ENCODE measurements at places on chromosomes 1 and 21. TPM values are rescaled to one million over a fixed set of nuclear protein-coding genes. Genes with fewer than 3 reads are reported as not detected.

DISC1 gene
- 4.3 TPM for total RNA-seq

ZNF670 gene
- 3.0 TPM for total RNA-seq

KCNK2 gene
- total RNA-seq, result 6.4 TPM

RIPPLY3 gene
- total RNA-seq, result not detected

C1orf210 gene
- total RNA-seq, result not detected

- H3K36me3 ChIP-seq, result no peaks in the 10 kb centered on the region
- DNase-seq, result peak; percentile 40
- peaks cover 3% of the 10 kb centered on the region for H3K4me1 ChIP-seq
- H3K27ac ChIP-seq, result no peak overlapping the region
- H3K4me3 ChIP-seq, result no peak overlapping the region
- H3K27me3 ChIP-seq, result no peaks in the 10 kb centered on the region
Observed at GRCh38 chr1:21963477-21964217, 13.2 kb upstream of the CELA3B start.

DNA sequence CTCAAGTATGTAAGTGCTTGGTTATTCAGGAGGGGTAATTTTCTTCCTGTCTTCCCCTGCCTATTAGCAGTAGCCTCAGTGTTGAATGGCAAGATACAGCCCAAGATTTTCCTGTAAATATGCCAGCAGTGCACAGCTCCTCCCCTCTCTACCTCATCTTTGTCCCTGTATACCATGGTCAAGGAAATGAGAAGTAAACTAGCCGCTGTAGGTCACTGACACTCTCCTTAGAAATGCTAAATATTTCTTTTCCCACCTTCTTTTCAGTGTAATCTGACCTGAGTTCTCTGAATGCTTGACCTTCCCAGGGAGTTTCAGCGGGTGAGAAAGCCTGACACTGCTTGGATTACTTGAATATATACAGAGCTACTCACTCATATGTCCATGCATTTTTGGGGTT lies 84.1 kb upstream of the ZNF326 start:
- H3K36me3 ChIP-seq, result no peaks in the 10 kb centered on the region
- no peak overlapping the region for H3K4me3 ChIP-seq
- peak; percentile 78 for DNase-seq
- H3K27ac ChIP-seq, result peak overlapping the region; percentile 81
- H3K4me1 ChIP-seq, result peaks cover 43% of the 10 kb centered on the region

DNA sequence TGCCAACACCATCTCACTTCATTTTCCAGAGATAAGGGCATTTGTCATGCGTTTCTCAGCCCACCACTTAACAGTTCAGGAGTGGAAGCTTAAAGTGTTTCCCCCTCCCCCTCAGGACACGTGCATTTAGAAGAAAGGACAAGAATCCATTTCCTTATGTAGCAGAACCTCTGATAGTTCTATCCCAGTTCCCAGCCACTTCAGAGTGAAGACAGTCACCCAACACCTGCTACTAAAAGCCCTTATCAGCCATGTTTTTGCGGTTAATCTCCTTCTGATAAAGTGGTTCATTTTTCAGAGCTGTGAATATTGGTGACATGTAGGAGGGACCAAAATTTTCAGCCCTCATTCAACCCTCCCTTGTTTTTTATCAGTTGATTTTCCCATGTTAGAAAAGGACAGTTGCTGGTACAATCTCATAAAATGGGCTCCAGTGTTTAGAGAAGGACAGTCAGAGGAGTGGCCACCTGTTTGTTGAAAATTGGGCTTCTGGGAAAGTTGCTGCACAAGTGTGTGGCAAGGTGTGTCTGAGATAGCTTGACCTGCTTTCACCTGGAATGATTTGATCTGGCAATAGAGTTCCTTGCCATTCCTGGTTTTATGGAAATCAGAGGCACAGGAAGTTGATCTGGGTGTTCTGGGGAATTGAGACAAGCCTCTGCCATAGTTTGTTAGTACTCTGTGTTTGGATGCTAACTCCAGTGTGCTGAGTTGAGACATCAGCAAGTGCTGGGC lies 114.0 kb downstream of the PPP1R12B start:
- no peaks in the 10 kb centered on the region for H3K36me3 ChIP-seq
- H3K27ac ChIP-seq, result no peak overlapping the region
- no peak overlapping the region for H3K4me3 ChIP-seq
- DNase-seq, result no peak
- peaks cover 6% of the 10 kb centered on the region for H3K4me1 ChIP-seq

- no peaks in the 10 kb centered on the region for H3K27me3 ChIP-seq
- peaks cover 5% of the 10 kb centered on the region for H3K4me1 ChIP-seq
- no peak overlapping the region for H3K27ac ChIP-seq
Observed at GRCh38 chr1:241408170-241408569, 51.2 kb upstream of the RGS7 start.

GRCh38 chr1:200528858-200529606 lies 91.5 kb downstream of the KIF14 start:
- no peak overlapping the region for H3K4me3 ChIP-seq
- no peaks in the 10 kb centered on the region for H3K4me1 ChIP-seq
- no peaks in the 10 kb centered on the region for H3K27me3 ChIP-seq
- H3K27ac ChIP-seq, result no peak overlapping the region

DNA sequence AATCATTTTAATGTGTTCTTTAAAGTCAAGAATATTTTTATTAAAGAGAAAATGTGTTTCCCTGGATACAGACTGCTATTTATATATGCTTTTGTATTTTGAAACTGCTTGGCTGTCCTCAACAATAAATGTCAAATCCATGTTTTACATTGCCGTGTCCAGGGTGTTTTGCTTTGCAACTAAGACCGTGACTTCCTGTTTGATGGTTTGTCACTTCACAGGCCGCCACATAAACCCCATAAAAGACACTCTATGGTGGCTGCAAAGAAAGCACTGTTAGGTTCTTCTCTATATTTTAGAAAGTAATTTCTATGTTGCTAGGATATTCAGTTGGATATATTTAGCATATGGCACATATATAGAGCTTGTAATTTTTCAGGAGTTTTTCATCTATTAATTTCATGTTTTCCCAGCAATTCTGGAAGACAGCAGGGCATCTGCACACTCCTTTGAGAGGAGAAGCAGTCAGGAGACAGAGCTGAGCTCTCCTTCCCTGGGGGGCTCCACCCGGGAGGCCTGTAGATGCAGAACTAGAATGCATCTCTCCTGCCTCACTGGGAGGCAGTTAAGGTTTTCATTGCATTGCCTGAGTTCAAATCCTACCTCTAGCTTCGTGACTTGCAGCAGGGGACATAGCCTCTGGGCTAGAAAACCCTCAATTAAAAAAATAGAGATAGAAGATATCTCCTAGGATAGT lies 33.1 kb downstream of the PRDM2 start:
- H3K4me3 ChIP-seq, result no peak overlapping the region
- DNase-seq, result no peak
- no peaks in the 10 kb centered on the region for H3K4me1 ChIP-seq
- no peaks in the 10 kb centered on the region for H3K36me3 ChIP-seq
- H3K27me3 ChIP-seq, result no peaks in the 10 kb centered on the region

DNA sequence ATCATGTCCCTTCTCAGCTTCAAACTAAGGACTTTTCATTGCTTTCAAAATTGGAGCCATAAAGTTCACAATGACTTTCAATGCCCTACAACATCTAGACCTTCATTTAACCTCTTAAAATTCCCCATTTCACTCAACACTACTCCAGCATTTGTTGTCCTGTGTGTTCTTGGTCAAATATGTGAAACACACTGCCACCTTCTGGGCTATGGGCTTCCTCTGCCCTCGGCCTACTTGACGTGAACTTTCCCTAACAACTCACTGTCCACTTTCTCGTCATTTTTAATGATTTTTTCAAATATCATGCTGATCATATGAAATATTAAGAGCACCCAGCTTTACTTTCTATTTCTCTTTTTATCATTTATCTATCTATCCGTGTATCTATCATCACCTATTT lies 2018.4 kb downstream of the NCAM2 start:
- no peak overlapping the region for H3K4me3 ChIP-seq
- no peak overlapping the region for H3K27ac ChIP-seq
- no peaks in the 10 kb centered on the region for H3K27me3 ChIP-seq
- H3K36me3 ChIP-seq, result no peaks in the 10 kb centered on the region
- DNase-seq, result no peak

GRCh38 chr1:17403081-17403480 lies 31.1 kb downstream of the PADI6 start:
- no peak overlapping the region for H3K27ac ChIP-seq
- DNase-seq, result no peak
- no peak overlapping the region for H3K4me3 ChIP-seq
- no peaks in the 10 kb centered on the region for H3K4me1 ChIP-seq
- peaks cover 4% of the 10 kb centered on the region for H3K36me3 ChIP-seq

GRCh38 chr1:89978755-89979154 lies 16.2 kb upstream of the ZNF326 start:
- DNase-seq, result peak; percentile 80
- peaks cover 8% of the 10 kb centered on the region for H3K4me1 ChIP-seq
- H3K4me3 ChIP-seq, result no peak overlapping the region
- no peaks in the 10 kb centered on the region for H3K27me3 ChIP-seq
- no peak overlapping the region for H3K27ac ChIP-seq
- no peaks in the 10 kb centered on the region for H3K36me3 ChIP-seq

GRCh38 chr1:117368116-117369108 lies 1.2 kb downstream of the MAN1A2 start:
- DNase-seq, result peak; percentile 22
- H3K36me3 ChIP-seq, result no peaks in the 10 kb centered on the region
- H3K4me1 ChIP-seq, result no peaks in the 10 kb centered on the region
- H3K27ac ChIP-seq, result peak overlapping the region; percentile 86
- peak overlapping the region; percentile 91 for H3K4me3 ChIP-seq

DNA sequence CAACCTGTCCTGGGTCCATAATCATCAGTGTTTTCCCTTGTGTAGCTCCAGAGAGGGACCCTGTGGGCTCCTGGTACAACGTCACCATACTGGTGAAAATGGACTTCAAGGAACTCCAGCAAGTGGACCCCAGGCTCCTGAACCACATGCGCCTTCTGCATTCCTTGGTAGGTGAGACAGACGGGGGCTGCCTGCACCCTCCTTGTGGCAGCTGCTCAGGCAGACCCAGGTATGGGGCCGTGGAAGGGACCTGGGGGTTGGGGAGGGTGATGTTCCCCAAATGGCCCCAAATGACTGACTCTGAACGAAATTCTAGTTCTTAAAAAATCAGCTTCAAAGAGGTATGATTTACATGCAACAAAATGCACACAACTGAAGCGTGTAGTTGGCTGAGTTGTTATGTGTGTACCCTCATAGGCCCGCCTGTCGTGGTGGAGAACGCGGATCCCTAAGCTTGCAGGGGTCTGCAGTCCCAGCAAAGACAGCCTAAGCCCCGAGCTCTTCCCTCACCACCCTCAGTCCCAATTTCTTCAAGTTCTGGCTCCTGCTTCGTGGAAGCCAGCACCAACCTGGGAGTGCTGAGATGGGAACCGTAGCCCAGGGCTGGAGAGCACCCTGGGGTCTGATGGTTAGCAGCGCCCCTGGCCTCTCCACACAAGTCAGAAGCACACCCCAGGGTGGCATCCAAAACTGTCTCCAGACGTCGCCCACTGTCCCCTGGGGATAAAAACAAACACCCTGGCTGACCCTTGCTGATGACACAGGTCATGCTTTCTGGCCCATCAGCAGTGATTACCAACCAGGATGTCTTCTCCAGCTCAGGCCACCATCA lies 14.3 kb downstream of the UMODL1 start:
- no peak for DNase-seq
- H3K36me3 ChIP-seq, result no peaks in the 10 kb centered on the region
- no peaks in the 10 kb centered on the region for H3K4me1 ChIP-seq
- H3K27me3 ChIP-seq, result peaks cover 9% of the 10 kb centered on the region
- H3K27ac ChIP-seq, result no peak overlapping the region

DNA sequence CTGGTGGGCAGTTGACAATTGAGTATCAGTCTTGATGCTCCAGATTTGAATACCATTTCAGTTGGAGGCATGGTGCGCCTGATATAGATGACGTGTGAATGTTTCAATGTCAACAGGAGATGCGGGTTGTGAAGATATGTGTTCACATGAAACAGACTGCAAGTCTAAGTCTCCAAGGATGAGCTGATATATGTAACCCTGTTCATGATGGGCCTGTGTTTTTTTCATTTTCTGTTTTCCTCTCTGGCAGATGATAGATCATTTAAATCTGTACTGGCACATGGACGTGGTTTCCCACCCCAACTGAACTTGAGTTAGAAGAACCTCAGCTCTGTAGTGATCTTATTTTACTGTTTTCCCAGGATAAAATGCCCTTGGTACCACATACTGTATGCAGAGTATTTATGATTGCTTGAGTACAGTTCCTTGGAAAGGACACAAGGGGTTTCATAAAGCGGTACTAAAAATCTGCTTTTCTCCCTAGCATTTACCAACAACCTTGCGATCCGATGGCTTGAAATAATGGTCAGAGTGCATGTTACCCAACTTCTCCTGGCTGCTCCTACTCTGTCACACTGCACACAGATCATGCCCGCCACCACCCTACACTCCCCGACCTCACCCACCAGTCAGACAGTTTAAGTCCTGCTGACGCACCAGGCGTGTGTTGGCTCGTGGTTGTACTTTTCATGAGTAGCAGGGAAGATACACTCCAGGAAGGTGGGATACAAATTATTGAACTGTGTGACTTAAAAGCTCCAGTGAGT lies 131.1 kb downstream of the NFIA start:
- no peaks in the 10 kb centered on the region for H3K4me1 ChIP-seq
- H3K27ac ChIP-seq, result no peak overlapping the region
- no peak for DNase-seq
- no peaks in the 10 kb centered on the region for H3K27me3 ChIP-seq

GRCh38 chr1:211628417-211628816 lies 47.0 kb downstream of the NEK2 start:
- H3K4me1 ChIP-seq, result peaks cover 10% of the 10 kb centered on the region
- H3K27me3 ChIP-seq, result no peaks in the 10 kb centered on the region
- no peak for DNase-seq

DNA sequence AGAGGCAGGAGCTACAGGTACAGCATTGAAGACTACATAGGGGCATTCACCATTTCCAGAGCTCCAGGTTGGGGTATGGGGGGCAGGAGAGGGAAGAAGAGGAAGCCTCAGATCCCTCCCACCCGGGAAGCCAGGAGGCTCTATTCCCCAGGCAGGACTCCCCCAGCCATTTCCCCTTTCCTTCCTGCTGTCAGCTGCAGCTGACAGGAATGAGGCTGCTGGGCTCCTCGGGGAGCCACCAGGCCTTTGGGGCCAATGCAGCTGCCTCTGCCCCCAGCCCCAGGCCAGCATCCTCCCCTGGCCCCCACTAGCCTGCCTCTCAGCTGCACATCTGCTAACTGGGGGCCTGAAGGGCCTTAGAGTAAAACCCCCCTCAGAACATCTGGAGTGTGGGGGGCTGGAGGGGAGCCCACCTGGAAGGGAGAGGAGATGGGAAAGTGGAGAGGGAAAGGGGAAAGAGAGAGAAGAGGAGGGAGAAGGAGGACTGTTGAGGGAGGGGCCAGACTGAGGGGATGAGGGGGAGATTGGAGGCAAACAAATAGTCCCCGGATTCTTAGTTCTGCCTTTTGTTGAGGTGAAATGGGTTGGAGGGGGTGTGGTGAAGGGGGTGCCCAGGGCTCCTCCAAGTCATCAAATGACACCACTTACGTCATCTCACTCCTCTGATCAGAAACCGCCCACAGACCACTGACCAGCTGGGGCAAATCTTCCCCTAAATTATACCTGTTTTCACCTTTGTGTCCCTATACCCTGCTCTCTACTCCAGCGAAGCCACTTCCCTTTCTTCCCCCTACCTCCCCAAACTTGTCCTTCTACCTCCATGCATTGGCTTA lies 58.0 kb downstream of the LGR6 start:
- H3K4me1 ChIP-seq, result no peaks in the 10 kb centered on the region
- H3K27me3 ChIP-seq, result peaks cover 42% of the 10 kb centered on the region
- no peak overlapping the region for H3K27ac ChIP-seq

- H3K27ac ChIP-seq, result no peak overlapping the region
- no peaks in the 10 kb centered on the region for H3K27me3 ChIP-seq
- no peak for DNase-seq
- H3K4me3 ChIP-seq, result no peak overlapping the region
- no peaks in the 10 kb centered on the region for H3K4me1 ChIP-seq
Observed at GRCh38 chr1:208538078-208538477, 293.9 kb upstream of the PLXNA2 start.
